Muscle of leg (tissue), 16 donors: ENCODE measurements at places on chromosomes 5 and 9.

GRCh38 chr5:114702136-114702535 lies 340.3 kb downstream of the KCNN2 start:
- no peak for DNase-seq

DNA sequence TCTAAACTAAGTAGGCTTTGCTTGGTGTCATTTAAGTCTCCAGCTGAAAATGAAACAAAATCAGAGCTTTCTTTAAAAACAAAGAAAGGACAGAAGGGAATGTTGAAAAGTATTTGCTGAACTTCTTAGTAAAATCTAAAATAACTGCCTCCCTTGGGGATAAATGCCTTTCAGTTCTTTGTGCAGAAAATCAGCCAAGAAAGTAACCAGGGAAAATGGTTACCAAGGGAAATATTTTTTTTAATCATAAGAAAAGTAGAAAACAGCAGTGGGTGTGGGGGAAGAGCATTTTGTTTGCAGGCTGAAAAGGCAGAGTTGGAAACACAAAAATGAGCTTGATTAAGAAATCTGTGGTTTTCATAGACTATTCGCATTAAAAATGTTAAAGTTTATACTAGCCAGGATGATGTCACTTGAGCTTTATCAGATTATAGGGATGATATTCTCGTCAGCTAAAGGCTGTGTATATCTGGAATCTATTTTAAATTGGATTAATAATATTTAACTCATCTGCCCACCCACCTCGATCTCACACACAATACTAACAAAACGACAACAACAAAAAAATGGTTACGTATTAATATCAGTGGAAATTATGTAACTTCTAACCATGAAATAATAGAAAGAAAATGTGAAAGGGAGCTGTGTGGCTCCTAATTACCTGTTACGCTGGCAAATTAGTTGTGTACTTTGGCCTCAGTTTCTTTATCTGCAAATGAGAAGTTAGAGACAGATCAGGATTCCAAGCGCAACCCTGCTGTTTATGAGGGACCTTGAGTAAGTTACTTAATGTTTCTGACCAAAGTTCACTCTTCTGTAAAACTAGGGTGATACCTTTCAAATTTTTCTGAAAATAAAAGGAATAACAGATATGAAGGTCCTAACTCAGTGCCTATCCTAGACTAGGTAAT lies at the start of gene ECM2:
Gene ECM2 (minus strand): TSS at position 51 of the 911 bp plus-strand sequence. CDS start 13,124 bp downstream, outside the sequence.
- DNase-seq = peak; percentile 94

- no peak for DNase-seq
Observed at GRCh38 chr9:77916820-77917219, 114.8 kb downstream of the GNAQ start.

DNA sequence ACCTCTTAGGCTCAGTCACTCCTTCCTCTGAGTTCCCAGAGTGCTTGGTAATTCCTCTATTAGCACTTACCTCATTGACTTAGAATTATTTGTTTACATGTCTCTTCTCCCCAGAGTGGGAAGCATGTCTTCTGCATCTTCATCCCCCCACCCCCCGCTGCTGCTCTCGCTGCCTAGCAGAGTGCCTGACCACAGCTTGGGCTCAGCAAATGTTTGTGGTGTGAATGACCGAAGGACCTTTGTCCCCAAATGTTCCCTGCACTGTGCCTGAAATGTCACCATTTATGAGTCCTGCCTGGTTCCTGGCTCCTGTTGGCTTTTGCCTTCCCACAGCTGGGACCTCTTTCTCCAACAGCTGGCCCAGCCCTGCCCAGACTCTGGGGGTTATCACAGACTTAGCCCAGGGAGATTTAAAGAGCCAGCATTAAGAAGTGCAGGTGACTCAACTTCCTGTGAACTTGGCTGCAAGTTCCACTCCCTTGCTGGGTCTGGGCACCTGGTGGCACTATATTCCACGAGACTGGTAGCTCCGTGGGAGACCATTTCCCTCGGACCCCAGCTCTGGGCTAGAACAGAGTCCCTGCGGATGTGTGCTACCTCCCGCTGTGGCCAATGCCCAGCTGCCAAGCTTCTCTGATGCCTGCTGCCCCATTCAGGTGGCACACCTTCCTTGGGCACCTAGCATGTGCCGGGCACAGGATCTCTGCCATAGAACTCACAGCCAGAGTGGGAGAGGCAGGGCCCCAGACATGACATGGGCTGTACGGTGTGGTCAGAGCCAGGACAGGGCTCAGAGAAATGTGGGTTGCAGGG lies 1.8 kb upstream of the HMCN2 start:
- DNase-seq = no peak

- no peak for DNase-seq
Observed at GRCh38 chr9:93267681-93268505, 84.0 kb downstream of the WNK2 start.
